HuH-7 (cell line): ENCODE measurements at places on chromosomes 1 and 21.
A peak's percentile ranks its signal among the peaks of the same experiment; 100 is the strongest.

DNA sequence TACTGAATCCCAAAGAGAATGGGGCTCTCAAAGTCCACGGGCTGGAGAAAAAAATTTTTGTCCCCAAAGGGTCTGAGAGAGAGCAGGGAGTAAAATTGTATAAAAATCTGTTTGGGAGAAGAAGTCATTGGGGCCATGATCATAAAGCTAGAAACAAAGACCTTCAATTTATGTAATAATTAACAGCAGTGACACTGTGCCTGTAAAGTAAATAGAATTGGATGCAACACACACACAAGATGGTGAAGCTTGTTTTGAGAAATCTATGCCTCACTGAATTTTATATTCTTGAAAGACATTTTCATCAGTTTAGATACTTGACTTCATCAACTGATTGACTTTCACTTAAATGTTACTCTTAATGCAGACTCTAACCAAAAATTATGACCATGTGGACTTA lies 600.5 kb upstream of the ADAMTS5 start:
- DNase-seq = no peak

- no peak for DNase-seq
These were observed 10.7 kb upstream of the ERO1B start for GRCh38 chr1:236292425-236292824.

DNA sequence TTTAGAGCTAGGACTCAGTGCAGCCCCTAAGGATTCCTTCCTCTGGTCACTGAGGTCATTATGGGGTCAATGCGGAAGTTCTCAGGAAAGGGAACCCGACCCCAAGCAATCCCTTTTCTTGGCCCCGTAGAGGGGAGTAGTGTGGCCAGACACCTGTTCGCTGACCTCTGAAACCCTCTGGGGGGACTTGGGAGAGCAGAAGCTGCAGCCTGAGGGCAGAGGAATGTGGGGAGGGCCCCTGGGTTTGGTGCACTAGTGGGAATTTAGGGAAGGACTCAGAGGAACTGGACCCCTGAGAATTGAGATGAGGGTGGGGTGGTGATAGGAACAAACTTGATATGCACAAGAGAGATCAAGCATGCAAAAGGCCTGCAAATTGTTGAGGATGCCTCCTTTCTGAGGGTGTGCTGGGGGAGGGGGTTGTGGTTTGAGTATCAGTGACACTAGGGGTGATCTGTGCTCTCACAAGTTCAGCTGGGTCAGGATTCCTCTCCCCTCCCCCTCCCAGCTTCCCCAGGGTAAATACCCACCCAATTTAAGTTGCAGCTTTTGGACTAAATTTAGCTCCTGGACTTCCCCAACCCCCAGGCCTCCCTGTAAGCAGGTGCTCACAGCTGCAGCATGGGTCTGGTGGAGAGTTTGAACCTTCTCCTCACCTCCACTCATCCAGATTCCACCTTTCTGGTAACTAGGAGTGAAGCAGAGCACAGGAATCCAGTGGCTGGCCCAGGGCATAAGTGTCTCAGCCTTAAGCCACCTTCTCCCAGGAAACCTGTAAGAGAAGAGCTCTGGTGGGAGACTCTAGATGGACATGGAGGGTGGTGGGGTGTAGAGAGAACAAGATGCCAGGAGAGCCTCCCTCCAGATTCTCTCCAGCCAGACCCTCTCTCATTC lies 13.5 kb downstream of the ADAMTSL4 start:
- no peak for DNase-seq

- peak; percentile 61 for DNase-seq
These were observed 334.4 kb downstream of the SRGAP2C start for GRCh38 chr1:121519042-121519755.

DNA sequence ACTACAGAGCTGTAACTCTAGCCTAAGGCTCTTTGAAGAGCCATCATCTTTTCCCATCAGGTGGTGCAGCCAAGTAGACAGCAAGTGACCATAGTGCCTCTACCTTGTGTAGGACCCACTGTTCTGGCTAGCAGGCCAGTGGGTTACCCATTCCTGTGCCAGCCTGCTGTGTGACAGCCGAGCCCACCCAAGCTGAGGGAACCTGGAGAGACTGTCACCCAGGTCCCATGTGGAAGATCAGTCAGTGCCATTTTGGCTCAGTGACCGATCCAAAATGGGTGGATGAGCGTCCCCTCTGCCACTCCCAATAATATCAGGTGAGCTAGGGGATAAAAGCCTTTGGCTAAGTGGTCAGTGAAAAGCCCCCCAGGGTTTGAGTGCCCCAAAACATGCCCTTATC lies 417.9 kb downstream of the MATN1 start:
- no peak for DNase-seq

DNA sequence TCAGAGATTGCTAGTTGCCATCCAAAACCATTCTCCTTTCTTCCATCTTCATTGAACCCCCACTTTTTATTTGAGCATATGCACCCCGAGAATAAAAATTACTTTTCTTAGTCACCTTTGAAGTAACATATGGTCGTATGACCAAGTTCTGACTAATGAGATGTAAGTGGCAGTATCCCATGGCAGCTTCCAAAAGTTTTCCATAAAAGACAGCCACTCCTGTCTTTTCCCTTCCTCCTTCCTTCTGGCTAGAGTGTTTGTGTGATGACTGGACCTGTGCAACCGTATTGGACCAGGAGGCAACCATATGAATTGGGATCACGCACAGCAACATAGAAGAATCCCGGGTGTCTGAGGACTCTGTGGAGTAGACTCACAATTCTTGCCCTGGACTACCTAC lies 41.1 kb upstream of the CCSAP start:
- no peak for DNase-seq

GRCh38 chr1:218467101-218468072 lies 122.3 kb downstream of the TGFB2 start:
- no peak for DNase-seq

DNA sequence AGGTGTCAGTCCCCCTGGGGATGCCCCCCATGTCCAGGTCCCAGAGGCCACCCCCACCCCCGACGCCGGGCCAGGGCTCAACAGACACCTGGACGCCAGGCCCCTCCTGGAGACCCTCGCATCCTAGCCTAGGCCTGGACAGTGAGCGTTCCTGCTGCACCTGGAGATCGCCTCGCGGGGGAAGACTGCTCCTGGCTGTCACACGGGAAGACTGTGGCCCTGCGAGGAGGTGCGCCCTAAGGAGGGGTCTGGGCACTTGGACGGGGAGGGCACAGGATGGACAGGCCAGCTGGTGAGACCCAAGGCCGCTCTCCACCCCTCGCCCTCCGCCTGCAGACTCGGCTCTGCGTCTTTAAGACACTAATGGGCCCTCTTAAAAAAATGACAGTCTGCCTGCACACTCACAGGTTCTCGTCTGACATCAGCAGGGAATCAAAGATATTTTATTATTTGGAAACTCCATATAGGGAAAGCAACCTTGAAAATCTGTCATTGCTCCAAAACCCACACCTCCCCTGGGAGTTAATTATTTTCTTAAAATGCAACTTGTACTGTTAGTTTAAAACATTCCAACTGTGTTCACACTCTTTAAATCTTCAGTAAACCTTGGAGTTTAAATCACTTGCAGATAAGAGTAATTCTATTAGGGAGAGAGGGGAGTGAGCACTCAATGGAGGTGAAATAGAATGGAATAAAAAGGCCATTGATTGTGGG lies 45.6 kb upstream of the ACTRT2 start:
- no peak for DNase-seq

DNA sequence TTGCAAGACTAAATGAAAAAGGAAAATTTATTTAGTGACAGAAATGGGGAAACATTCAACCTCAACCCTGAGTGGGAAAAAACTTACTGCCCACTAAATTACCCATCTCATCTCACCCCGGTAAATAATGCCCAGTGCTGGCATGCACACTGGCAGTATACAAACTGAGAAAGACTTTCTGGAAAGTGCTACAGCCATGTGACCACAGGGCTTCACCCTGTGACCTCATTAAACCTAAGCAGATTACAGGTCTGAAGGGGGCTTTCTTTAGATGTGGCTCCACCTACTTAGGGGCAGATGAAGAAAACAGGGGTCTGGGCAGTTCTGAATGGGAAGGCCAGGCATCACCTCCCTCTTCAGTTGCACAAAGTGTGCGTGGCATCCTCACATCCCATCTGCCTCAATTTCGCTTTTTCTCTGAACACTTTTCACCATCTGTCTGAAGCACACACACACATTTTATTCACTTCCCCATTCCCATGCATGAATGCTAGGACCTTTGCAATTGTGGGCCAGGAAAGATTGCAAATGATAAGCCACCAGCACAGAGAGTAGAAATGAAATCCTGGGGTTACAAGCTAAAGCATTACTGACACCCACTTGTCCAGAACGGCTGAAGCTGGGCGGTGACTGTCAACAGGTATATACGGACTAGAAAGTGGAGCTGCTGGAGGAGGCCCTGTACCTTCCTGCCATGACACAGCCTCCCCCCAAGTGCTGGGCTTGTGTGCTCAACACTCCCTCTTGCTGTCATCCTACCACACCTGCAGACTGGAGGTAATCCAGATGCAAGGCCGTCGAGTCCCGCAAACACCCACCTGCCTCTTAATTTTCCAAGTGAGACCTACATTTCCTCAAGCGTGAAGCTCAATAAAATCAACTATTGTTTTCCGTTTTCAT lies 2.7 kb downstream of the NADK start:
- DNase-seq = no peak

DNA sequence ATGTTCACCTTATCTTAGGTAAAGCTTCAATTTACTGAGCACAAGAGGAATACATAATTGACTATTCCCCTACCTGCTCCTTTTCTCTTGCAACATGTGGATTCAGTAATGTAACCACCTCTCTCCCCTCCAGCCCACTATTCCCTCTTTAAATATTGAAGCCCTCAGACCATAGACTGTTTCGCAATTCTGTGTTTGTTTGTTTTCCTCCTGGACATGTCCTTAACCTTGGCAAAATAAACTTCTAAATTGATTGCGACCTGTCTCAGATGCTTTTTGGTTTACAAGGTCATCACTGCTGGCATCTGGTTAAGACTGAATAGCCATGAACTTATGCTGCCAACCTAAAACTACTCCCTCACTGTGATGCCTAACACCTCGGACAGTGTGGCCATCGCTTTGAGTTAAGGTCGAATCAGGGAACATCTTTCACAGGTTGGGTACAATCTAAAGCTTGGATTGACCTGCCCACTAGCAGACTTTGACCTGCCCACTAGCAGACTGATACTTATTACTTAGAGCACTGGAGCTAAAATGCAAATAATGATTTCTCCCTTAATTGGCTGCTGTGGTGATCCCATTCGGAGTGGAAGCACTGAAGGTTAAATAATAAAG lies 10.2 kb upstream of the CDC42BPA start:
- no peak for DNase-seq

DNA sequence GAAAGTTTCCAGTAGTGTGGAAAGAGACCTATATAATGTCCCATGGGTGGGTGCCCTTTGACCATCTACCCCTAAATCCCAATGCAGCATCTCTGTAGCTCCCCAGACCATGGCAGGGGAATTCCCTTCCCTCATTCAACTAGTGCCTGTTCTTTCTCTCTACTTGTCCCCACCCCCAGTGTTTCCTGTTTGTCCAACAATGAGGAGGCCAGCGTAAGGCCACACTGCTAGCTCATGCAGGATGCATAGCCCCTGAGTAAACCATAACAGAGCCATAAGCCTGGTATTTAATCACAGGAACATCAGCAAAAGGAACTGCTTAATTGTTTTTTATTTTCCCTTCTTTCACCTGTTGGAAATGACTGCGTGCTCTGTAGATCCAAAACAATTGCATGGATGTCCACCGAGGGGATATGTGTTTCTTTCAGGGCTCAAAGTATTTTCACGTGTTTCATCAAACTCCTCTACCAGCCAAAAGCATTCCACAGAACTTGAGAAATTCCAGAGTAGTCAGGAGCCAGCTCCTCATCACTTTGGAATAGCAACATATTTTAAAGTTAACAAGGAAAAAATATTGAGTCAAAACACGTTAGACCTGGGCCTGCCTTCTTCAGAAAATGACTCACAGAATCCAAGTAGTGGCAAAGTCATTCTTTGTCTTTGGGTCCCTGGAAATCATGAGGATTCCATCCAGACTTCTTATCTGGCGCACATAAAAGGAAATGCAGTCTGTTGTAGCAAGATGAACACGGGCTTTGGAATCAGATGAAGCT lies 162.5 kb upstream of the SGIP1 start:
- DNase-seq = no peak

DNA sequence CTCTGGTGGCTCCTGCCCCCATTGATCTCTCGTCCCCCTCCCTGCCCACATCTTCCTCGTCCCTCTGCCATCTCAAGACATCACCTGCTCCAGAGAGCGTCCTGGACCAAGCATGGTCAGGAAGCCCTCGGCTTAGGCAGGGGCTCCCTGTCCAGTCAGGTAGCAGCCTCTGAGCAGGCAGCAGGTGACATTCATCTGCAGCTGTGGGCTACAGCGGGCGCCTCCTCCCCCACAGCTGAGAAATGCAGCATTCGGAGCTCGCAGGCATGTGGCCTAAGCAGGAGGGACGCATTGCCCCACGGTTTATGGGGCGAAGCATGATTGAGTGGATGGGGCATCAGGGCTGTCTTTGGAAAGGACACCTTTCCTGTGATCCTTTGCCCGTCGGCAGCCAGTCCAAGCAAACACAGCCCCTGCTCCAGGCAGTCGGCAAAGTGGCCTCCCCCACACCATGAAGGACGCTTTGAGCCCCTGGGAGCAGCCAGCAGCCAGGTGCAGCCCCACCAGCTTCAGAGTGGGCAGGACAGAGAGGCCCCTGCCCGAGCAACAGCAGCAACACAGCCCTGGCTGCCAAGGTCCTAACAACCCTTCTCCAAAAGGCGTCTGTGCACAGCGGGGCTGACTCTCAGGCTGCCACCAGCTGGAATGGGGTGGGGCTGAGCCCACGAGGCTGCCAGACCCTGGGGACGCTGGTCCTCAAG lies 234.1 kb upstream of the VAMP3 start:
- DNase-seq = no peak

DNA sequence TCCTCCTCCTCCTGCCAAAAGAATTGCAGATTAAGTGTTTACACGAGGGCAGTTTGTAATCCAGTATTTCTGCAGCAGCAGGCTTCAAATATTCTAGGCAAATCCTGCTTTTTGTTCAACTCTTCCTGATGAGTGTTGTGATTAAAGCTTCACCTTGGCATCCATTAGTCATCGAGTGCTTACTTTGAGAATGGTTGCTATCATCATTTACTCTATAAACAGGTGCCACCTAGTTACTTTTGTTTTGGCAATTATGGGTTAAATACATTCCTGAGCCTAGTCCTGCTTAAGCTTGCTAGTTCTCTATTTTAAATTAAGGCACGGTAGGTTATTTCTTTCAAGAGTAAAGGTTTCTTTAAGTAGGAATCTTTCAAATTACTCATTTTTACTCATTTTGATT lies 20.3 kb downstream of the PDC start:
- no peak for DNase-seq

GRCh38 chr1:67019600-67020136 lies 34.3 kb downstream of the SLC35D1 start:
- DNase-seq = no peak

GRCh38 chr1:169044296-169044695 lies 62.2 kb upstream of the ATP1B1 start:
- DNase-seq = no peak

- no peak for DNase-seq
These were observed 106.0 kb downstream of the NOS1AP start for GRCh38 chr1:162175379-162176081.
